Uterine smooth muscle cell (primary cell): ENCODE measurements at places on chromosomes 7 and 10. TPM values are rescaled to one million over a fixed set of nuclear protein-coding genes. Genes with fewer than 3 reads are reported as not detected.

The AKR1E2 gene
- total RNA-seq: 6.5 and 24.9 TPM in 2 replicates

The CCDC3 gene
- total RNA-seq: 0.25 and 0.55 TPM in 2 replicates

The CPXM2 gene
- total RNA-seq: under 0.01 TPM in 1 of 2 replicates, not detected in the other

The MAGI2 gene
- total RNA-seq: 15.9 and 29.1 TPM in 2 replicates

The RBP3 gene
- total RNA-seq: not detected in 2 replicates

The STEAP1B gene
- total RNA-seq: 10.7 and 23.6 TPM in 2 replicates
